ENCODE measurements at places on chromosomes 13 and 19.

GRCh38 chr13:86324191-86324590 lies 525.0 kb upstream of the SLITRK6 start:
- no peak for DNase-seq

GRCh38 chr19:44602081-44602480 lies 11.3 kb upstream of the IGSF23 start:
- no peak for DNase-seq

- DNase-seq = no peak
Observed at GRCh38 chr19:46661735-46662592, 982 bp upstream of the DACT3 start.

DNA sequence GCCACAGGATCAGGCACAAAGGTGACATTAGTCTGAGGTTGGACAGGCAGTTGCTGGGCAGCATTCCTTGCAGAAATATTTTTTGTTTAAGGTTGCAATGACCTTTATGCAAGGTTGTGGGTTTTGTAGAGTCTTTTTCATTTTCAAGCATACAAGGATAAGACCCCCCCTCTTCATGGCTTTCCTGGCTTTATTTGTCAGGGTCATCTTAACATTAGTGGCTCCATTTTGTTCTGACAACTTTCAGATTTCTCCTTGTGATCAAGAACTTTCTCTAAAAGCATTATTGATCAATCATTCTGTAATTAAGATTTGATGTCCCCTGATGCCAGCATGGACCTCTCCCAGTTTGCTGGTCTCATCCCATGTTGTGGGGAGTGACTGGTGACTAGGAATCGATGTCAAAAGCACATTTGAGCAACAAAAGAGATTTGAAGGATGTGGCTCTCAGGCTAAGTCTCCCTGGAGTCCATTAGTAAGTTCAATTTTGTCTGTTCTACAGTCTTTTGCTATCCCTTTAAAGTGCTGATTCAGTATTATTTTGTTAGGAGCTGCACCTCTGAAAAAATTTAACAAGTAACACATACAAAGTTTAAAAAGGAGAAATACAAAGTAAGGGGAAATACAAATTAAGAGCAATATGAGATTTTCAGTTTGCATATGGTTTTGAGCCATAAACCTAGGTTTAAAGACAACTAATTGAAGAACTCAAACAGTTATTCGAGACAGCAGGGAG lies 5.3 kb downstream of the CARD8 start:
- no peak for DNase-seq

- no peak for DNase-seq
Observed at GRCh38 chr19:43675269-43675879, 5.4 kb upstream of the PLAUR start.

GRCh38 chr19:2273356-2274184 lies 8.4 kb downstream of the PEAK3 start:
- DNase-seq = peak; percentile 75

DNA sequence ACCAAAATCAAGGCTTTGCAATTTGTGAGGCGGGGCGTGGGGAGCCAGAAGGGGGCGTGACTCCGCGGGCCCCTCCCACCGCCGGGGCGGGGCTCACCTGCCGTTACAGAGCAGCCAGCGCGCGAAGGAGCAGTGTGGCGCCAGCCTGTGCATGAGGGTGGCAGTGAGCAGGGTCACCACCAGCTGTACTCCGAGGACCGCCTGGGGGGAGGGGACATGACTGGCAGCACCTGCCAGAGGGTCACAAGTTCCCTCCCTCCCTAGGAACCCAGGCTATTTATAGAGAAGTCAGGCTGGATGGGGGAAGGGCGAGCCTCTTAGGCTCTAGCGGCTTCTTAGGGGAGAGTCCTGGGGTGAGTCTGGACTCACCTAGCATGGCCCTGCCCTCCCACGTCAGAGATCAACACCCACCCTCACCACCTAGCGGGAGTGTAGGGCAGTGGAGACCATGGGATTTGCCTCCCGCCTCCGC lies 3.6 kb downstream of the TMEM161A start:
- DNase-seq = no peak

DNA sequence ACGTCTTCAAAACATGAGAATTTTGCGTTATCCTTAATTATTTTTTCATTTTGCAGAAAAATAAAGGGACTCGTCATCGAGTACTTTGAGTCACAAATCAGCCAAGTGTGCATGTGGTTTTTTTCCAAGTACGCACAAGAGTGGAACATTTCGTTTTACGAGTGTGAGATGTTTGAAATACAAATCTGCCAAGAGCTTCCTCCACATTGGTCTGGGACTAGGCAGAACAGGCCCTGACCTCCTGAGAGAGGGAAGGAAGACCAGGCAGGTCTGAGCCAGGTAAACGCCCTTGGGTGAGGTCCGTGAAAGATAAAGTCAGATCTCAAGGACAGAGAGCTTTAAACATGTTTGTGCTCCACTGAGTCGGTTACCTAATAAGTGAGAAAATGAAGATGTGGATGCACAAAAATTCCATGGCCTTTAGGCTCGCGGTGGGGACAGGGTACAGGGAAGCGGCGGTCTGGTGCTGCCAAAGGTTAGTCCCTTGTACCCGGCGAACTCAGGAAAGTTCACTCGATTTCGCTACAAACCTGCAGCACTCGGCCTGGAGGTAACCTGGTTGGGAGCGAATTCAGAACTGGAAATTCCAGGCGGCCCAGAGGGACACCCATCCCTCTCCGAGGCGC lies 473 bp upstream of the ITM2B start:
- no peak for DNase-seq

- DNase-seq = no peak
Observed at GRCh38 chr19:42229855-42230351, 9.8 kb downstream of the ZNF526 start.

DNA sequence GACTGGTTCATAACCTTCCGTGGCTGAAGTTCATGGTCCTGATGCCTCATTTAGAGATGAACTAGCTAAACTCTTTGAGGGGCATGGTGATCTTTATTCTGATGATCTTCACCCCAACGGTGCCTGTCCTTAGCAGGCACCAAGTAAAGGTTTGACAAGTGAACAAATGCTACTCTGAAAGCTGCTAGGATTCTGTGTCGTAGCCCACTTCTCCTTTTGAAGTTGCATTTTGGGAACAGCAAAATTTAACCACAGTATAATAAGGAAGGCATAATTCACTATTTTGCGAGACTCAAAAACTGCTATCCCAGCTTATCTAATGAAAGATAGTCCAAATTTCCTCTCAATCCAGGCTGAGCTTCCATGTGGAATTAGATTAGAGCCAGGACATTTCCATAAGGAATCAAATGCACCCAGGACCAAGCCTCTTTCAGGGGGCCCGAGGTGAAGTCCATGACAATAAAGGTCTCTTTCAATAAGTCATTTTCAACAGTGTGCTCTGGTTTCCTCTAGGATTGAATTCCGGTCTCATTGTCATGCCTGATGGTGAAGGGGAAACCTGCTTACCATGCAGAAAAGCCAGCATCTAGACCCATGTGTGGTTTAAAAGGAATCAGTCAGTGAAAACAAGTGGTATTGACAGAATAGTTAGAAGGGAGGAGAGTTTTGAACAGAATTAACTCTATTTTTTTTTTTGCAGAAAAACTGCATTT lies 23.1 kb downstream of the SIAH3 start:
- no peak for DNase-seq

DNA sequence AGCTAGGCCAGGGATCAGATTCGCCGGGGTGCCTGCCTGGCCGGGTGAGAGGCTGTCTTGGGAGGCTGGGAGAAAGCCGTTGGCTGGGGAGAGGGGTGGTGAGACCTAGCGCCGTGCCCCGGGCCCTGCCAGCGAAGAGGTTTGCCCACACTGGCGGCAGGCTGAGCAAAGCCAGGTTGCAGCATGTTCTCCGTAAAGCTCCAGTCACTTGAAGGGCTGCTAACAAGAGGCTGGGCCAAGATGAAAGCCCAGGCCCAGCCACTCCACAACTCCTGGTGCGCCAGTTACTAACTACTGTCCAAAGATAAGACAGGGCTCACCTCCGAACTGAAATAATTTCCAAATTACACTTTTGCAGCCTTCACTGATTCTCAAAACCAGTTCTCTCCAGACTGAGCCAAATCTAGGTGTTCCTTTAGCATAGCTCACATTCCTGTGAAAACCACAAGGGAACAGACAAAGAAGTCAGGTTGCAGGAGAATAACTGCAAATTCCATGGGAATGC lies 16.3 kb downstream of the ELAVL1 start:
- DNase-seq = no peak
